ENCODE measurements at places on chromosomes 6 and 20.
A peak's percentile ranks its signal among the peaks of the same experiment; 100 is the strongest.

- DNase-seq: no peak
These were observed 25.3 kb upstream of the CHRNA4 start for GRCh38 chr20:63386491-63386890.

DNA sequence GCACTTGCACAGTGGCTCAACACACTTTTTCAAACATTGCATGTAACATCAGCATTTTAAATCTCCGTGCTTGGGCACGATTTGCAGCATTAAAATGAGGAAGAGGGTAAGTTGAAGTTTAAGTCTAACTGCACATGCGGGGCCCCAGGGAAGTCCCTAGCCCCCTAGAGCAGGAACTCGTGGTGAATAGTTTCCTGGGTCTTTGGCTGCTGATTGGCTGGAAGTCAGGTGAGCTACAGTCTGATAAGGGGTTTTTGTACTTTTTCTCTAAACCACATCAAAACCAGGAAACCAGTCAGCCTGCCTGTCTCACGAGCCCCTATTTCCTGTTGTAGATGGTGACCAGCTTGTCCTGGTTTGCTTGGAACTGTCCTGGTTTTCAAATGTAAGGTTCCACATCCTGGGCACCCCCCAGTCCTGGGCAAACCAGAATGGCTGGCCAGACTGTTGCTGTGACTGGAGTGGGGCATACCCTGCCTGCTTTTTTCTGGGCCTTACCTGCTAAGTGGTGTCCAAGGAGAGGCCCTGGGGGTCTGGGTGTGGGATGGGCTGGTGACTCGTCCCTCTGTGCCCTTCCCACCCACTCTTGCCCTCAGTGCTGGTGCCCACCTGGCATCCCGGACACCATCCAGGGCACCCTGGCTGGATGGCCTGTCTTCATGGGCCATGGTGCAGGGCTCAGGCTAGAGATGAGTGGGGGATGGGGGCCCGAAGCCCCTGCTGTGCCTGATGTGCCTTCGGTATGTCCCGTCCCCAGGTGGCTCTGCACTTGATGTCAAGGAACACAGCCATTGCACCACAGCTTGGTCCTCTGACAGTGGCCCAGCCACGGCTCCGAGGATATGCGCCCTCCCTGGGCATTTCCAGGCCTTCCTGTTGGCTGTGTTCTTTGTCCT is 31.8 kb downstream of the SUN5 start:
- DNase-seq: peak; percentile 53

DNA sequence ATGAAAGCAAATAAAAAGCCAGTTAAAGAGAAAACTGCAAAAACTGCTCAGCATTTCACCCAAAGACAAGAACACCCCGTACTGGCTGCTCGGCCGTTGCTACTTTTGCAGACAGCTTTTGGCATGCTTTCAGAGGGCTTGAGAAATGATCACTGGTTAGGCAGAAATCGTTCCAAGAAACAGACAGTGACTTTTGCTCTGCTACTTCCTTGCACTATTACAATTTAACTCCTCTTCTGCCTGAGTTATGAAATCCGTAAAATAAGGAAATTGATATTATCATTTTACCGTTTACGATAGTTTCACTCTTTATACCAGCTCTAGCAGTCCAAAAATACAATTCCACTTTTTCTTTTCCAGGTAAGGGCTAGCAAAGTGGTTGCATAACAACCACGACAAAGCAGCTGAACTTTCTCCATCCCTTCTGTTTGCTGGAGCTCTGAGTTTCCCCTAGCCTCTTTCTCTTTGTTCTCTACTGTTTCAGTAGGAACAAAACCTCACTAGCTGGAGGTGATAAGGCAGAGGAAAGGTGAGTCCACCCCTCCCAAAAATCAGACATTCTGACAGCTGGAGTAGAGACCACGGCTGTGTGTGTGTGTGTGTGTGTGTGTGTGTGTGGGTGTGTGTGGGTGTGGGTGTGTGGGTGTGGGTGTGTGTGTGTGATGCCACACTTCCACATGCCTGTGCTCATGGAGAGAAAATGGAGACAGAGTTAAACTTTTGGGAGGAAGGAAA is 191.8 kb upstream of the RREB1 start:
- DNase-seq: no peak

- DNase-seq: peak; percentile 62
These were observed 136.3 kb downstream of the LY86 start for GRCh38 chr6:6724539-6725467.

- DNase-seq: peak; percentile 0
These were observed 800.1 kb upstream of the CITED2 start for GRCh38 chr6:140174524-140174923.

GRCh38 chr6:133410638-133411435 is 169.7 kb downstream of the EYA4 start:
- no peak for DNase-seq

DNA sequence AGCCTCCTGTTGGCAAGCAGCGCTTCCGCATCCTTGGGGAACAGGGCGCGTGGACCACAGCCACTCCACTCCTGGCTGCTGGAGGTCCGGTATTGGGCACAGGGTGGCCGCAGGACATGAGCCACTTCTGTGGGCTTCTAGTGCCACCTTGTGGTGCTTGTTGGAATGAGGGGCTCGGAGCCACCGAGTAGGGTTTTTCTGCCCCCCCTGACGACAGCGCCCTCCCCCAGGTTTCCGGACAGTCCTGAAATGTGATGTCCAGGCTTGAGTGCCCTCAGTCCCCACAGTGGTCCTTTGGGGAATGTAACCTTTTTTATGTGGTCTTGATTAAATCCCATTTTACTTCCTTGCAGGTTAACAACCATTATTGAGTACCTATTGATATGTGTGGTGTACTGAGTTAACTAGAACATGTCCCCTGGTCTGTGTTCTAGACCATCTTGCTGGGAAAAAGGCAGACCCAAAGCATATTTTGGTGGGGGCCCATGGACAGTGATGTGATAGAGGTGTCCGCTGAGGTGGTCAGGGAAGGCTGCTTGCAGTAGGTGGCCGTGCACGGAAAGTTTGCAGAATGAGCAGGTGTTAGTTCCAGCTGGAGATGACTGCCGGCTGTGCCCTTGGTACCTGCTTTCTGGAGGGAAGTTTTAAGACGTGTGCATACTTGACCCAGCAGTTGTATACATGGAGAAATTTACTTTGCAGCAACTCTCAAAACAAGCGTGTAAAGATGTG is 70.0 kb downstream of the PTPN1 start:
- DNase-seq: peak; percentile 52

DNA sequence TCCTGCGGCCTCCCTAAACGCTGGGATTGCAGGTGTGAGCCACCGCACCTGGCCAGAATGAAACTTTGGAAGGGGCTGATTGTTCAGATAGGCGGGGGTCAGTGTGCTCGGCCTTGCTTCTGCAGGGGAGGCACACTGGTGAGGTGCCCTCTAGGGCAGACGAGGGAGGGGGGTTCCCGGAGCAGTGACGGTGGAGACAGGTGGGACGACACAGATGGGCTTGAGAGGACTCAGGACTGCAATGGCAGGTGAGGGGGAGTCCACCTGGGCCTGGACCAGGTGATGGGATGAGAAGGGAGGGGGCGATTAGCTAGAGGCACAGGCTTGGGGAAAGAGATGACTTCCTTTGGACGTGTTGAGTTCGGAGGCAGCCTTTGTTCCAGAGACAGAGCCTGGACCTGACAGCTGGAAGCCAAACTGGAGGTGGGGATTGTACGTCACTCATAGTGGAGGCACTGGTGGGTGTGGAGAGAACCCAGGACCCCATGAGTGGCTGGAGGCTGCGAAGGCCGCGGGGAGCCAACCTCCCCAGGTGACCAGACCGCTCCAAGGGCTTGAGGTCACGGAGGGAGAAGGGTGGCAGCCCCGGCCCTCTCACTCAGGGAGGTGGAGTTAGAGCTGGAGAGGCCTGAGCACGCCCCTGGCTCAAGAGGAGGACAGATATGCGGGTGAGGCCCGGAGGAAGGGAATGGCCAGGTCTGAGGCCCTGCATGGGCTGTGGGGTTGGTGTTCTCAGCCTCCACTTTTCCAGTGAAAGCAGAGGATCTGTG is 10.5 kb upstream of the MAP1LC3A start:
- no peak for DNase-seq

DNA sequence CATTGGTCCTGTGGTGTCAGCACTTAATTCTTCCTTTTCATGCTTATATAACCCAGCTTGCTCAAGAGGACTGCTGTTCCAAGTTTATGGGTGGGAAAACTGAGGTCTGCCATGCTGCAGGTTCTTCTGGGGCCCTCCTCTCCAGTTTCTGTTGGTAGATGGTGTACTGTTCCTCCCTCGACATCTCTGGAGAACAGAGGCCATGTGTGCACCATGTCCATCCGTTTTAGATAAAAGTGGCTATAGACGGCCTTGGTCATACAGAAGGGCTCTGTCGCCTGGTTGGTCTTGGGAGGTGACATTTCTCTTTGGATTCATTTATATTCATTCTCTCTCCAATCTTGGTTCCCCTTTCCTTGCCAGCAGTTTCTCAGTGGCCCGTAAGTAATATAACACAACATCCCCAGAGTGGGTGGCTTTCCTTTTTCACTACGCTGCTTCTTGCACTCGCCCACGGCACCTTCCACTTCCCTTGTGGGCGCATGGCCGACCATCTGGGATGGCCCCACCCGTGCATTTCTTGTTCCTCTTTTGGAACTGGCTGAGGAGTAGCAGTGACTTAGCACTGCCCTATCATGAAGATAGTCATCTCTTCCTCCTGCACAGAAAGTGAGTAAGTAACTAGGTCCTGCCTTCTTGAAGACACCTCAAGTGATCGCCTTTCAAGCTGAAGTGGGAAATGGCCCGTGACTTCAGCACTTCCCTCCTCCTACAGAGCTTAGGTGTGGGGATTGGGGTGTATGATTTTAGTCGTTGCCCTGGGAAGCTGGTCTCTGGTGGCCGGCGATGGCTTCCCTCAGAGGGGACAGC is 94.2 kb downstream of the RREB1 start:
- DNase-seq: no peak

DNA sequence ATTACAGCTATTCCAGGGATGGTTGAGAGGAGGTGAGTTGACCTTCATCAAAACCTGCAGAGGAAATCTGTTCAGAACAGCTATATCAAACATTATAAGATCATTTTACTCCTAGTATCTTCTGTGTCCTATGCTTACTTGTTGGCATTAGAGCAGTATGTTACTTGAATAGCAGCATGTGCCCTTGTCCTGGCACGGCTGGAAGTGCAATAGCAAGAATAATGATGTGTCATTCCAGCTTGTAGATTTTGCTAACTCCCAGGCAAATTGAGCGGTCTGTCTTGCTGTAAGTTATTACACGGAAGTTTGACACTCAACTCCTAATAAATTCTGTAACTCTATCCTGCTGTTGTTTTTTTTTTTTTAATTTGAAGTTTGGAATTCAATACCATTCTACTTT is 385.5 kb downstream of the TENT5A start:
- DNase-seq: no peak

DNA sequence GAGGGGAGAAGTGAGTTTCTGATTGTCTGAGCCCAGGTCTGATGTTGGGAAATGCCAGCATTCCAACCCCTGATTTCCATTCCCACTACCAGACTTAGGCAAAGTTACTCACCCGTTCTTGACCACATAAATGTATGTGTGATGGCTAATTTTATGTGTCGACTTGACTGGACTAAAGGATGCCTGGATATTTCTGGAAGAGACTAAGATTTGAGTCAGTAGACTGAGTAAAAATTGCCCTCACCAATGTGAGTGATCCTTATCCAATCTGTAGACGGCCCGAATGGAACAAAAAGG is 95.8 kb upstream of the TAB2 start:
- DNase-seq: no peak

DNA sequence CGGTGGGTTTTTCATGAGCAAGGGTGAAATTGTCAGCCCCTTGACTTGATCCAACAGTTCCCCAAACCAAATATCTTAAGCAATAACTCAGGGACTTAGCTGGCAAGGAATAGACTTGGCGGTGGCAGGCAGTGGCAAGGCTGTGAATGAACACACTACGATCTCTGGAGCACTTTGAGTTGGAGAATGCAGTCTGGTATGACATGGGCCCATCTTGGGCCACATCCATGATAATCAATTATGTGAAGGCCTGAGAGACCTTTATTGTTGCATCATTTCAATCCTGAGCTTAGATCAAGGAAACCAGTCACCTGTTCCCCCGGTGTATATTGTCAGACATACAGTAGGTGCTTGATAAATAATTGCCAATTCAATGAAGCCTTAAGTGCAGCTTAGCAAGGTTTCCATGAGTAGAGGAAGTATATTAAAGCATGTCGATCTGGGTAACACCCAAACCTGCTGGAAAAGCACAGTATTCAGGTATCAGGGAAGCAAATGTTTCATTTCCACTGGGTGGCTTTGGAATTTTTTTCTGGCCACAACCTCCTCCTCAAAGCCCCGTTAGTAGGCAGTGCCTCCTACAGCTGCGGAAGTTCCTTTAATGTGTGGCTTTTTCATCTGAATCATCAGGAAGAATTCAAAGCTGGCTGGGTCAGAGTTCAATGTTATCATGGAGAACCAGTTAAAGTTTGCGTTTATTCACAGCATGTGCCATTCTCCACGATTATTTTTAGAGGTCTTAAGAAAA is 10.2 kb downstream of the CASS4 start:
- DNase-seq: peak; percentile 96

DNA sequence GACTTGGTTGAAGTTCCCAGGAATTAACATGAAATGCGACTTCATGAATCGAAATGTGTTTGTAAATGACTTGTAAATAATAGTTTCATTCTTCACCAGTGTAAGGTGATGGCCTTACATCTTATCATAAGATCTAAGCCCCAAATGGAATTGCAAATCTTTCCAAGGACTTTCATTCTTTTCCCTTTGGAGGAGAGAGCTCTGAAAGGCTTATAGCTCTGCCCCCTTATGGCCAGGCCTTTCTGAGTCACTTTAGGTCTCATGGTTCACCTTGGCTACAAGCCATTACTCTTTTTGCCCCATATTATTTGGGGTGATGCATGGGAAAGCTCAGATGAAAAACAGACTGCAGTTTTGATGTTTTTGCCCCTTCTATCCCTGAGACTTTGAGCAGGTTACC is 209.1 kb upstream of the BMP2 start:
- no peak for DNase-seq

DNA sequence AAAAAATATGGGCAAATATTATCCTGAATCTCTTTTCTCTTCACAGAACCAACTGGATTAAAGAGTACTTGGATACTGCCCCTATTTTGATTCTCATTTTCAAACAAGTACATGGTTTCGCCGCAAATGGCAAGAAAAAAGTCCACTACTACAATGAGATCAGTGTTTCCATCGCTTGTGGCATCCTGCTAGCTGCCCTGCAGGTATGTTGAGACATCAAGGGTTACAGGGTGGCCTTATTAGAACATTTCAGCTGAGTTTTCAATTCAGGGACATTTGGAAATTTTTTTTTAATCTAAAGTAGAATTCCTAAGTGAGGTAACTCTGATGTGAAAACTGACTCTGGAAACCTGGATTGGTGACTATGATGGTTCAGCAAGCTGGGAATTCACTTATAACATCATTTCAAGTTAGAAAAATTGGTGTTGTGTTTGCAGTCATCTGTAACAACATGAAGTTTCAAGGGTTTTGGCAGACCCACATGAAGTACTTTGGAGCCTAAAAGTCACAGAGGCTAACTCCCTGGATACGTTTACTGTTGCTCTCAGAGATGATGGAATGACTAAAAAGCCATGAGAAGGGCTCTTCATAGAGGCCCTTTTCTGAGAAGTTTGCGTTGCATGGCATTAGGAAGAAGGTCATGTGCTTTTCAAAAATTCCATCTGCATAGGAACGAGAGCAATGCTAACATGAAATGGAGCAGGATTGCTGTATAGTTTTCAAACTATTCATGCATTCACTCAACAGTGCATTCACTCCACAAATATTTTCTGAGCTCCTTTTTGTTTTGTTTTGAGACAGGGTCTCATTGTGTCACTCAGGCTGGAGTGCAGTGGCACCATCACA is 25.5 kb downstream of the IYD start:
- DNase-seq: no peak

- no peak for DNase-seq
These were observed 57.7 kb downstream of the RNF217 start for GRCh38 chr6:125019918-125020317.

- no peak for DNase-seq
These were observed 113.8 kb downstream of the ARMC2 start for GRCh38 chr6:108961985-108962384.
